ENCODE measurements at places on chromosomes 7 and 10.
A peak's percentile ranks its signal among the peaks of the same experiment; 100 is the strongest.

DNA sequence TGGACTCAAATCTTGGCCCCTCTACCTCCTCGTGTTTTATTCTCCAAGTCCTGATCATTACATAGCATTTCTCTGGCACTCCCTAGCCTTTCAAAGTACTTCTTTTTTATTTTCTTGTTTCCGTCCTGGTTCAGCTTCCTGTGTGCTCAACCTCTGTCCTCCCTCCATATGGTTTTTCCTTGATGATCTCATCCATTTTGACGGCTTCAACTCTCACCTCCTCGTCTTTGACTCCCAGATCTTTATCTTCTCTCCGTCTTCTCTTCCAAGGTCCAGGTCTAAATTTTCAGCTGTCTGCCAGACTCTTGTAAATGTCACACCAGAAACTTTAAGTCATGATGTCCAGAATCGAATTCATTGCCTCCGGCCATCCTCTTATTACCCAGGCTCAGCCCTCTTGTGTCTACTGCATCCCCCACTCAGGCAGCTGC, 23.3 kb upstream of the GFRA1 start:
- DNase-seq: no peak

DNA sequence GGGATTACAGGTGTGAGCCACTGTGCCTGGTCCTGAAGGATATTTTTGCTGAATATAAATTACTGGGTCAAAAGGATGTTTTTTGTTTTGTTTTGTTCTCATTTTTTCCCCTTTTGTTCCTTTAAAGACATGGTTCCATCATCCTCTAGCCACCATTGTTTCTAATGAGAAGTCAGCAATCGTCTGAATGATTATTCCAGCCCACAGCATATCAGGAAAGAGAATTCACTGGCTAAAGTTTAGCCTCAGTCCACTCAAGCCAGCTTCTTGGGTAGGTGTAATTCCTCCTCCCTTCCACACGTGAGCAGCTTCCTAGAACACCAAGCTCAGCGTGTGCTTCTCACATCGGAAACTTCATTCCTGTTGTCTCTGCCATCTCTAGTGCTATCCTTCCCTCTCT, 112.8 kb upstream of the INSIG1 start:
- DNase-seq: no peak

DNA sequence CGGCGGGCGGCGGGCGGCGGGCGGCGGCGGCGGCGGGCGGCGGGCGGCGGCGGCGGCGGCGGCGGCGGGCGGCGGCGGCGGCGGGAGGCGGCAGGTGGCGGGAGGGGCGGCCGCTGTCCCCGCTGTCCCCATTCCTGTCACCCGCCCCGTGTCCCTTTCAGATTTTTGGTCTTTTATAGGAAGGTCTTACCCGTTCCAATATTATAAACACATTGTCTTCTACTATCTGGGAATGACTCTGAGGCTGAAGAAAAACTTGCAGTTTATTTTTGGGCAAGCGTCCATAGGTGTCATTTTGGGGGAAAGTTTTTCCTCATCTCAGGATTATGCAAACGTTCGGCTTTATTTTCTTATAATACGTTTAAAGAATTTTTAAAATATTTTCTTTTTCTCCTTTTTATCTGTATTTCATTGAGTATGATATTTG, 578 bp downstream of the ZNF713 start:
- DNase-seq: no peak

- no peak for DNase-seq
Measured at GRCh38 chr10:16832351-16833080, 15.3 kb upstream of the RSU1 start.

- DNase-seq: peak; percentile 68
Measured at GRCh38 chr10:17425584-17426262, 28.7 kb downstream of the ST8SIA6 start.

DNA sequence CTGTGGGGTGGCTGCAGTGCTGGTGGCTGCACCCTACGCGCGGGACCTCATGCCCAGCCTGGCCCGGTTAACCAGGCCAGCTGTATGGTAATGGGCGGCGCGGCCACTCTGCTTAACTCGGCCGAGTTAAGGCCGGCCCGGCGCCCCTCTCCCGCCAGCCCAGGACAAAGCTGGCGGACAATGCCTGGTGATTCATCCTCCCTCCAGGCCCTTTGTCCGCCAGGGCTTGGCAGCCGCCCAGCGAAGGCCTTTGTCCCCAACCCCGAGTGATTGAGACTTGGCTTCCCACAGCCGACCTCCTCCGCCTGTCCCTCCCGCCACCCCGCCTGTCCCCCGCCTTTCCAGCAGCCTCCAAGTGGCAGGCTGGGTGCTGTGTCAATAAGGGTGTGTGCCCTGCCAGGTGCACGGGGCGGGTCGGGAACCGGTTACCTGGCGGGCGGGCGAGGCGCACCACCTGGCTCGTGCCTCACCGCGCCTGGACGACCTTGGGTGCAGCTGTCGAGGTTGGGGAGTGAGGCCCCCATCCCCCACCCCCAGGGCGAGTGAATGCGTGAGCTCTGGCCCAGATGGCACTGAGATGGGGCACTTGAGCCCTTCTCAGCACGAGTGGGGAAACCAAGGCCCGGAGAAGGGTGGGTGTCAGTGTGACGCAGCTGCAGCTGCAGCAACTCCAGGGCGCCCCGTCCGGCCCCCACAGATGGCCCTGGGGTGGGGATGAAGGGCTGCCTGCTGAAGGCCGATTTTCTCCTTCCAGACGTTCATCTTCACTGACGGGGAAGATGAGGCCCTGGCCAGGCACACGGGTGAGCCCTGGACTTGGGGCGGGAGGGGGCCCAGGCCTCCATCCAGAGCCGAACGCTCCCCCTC, 4.6 kb downstream of the LFNG start:
- no peak for DNase-seq
